Stimulated activated naive CD8-positive, alpha-beta T cell treated with anti-CD3 and anti-CD28 coated beads, Interleukin-15, amount 100 ng/mL, for 72 hours (primary cell): ENCODE measurements at places on chromosomes 5 and 9.

GRCh38 chr5:159440968-159441367 lies 110.7 kb upstream of the IL12B start:
- no peak for DNase-seq

- no peak for DNase-seq
These were observed 521.3 kb downstream of the EFNA5 start for GRCh38 chr5:107149243-107150005.

DNA sequence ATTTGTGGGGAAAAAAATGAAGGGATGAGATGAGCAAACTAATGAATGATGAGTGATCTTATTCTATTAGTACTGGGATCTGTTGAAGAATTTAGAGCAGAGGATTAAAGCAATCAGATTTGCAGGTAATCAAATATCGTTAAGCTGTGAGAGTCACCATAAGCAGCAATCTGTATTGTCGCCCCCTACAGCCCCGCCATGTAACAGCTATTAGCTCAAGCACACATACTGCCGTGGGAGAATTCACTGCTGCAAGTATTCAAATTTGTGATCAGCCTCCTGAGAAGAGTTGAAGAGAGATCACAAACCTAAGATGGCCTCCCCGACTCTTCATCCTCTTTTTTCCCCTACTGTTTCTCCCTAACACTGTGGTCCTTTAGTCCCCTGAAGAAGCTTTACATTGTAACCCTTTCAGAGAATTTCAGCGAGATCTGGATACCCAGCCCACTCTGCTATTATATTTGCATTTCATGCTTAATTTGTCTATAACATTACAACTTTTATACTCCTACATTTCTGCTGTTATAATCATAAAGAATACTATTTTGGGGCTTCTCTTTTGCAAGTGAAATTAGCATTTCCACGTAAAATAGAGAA lies 28.5 kb upstream of the PHF24 start:
- peak; percentile 36 for DNase-seq

DNA sequence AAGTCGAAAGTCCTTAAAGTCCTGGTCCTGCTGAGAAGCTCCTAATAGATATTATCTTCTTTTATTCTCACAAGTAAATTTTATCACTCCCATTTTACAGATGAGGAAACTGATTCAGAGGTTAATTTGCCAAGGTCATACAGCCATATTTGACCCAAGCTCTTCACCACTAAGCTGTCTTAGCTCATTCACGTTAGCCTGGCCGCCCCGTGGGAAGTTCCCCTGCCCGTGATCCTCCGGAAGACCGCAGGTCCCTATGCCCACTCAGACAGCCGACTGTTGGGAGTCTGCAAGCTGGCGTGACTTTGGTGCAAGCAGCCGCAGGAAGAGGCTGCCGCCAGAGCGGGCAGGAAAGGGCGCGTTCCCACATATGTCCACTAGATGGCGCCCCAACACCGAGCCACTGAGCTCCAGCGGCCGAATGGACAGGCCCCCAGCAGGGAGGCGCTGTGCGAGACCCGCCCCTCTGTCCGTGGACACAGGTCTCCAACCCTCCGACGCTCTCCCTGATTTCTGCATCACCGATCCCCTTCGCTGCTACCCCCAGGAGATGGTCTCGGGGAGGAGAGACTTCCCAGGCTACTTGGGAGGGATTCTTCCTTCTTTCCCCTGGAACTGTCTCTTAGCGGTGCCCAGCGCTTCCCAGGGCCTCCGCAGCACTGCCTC lies 10.0 kb upstream of the ARAP3 start:
- peak; percentile 89 for DNase-seq

DNA sequence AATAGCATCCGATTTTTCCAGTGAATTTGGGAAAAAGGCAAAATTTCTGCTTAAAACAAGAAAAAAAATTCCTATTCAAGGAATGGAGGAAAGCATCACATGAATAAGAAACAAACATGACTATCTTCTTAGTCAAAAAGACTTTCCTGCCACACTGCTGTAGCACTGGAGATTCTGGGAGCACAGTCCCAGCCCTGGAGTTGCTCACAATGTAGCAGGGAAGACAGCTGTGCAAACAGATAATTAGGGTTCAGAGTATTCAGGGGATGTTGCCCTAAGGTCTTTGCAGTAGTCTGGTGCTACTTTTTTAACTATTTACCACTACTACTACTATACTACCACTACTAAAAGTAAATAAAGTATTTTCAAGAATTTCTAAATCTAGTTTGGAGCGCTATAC lies 86.5 kb downstream of the BNC2 start:
- no peak for DNase-seq

DNA sequence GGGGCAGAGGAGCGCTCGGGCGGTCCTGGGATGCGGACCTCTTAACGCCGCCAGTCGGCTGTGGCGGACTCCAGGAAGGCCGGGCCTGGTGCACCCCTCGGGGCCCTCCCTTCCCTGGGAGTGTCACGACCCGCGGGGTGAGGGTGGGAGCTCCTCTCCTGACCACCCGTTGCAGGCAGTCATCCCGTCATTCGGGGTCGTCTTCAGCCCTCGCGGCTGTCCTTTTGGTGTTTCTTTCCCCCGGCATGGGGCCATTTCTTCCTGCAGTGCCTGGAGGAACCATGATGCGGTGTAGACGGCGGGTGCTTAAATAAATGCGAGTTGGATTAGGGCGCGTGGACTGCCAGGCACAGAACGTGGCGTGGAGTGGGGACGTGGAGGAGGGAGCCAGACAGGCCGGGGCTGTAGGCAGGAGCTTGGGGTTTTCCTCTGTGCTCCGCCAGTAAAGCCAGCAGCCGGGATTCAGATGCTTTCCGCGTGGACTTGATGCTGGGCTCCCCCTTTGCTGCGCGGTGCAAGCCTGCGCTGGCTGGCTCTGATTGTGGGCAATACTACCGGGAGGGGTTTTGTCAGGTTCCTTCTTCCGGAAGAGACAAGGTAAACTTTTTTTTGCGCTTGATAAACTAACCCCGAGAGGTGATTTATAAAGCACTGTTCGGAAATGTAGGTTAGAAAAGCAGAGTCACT lies 868 bp downstream of the KDM4C start:
- DNase-seq, result peak; percentile 59

DNA sequence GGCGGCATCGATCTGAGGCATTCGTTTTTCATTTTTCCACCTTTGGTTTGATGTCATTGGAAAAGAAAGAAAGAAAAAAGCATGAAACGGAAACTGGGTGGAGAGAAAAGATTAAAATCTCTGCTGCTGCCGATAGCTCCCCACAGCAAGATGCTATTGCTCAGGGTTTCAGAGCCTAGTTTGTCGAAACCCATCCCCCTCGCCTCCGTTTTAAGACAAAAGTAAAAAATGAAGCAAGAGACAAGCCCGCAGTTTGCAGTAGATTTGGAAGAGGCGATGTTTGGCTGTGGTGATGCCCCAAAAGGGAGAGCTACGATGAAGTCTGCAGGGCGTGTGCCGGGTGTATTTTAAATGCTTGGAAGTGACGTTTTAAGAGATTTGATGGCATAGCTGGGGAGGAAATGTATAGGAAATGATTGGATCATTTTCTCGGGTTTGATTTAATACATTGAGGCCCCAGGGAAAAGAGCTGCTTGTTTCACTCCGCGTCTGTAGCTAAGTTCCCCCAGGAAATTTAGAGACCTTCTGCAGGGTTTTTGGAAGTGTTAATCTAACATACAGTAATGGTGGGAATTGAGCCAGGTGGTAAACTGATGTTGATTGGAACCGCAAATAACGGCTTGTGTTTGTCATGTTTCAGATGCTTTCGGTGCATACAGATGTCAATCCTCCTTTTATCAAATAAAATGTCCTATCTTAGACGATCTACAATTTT lies 909 bp downstream of the NDFIP1 start:
- DNase-seq, result no peak

- DNase-seq, result peak; percentile 42
These were observed 10.0 kb upstream of the RETREG1 start for GRCh38 chr5:16626696-16627264.

GRCh38 chr5:72476721-72477120 lies 30.5 kb downstream of the ZNF366 start:
- no peak for DNase-seq

DNA sequence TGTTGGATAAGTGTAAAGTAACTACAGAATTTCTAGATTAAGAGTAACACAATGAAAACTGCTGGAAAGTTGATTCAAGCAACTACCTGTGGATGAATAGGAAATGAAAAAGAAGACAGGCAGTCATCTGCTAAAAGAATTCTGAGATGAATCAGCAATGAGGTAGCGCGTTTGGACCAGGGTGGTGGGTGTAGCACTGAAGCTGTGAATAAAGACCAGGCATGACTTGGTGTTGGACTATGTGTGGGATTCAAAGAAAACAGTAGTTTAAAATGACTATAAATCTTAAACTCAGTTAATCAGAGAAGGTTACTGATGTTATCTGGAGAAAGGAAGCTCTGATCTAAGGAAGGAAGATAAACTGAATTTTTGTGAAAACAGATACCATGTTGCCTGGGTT lies 159.8 kb downstream of the FBN2 start:
- no peak for DNase-seq
